ENCODE measurements at places on chromosomes 11 and 22. TPM values are rescaled to one million over a fixed set of nuclear protein-coding genes. Genes with fewer than 3 reads are reported as not detected.
A peak's percentile ranks its signal among the peaks of the same experiment; 100 is the strongest.

GRCh38 chr11:104916442-104916841, 18.2 kb upstream of the CASP12 start:
- no peak for DNase-seq

Gene NCF4
- polyA plus RNA-seq = 0.75 TPM

GRCh38 chr11:44763121-44763820, 36.5 kb downstream of the TSPAN18 start:
- no peak for DNase-seq

Gene PIK3C2A
- 5.0 TPM for polyA plus RNA-seq

- DNase-seq = no peak
These were observed 71.2 kb downstream of the PHF21A start for GRCh38 chr11:46050003-46050461.

GRCh38 chr11:1852877-1853276, at the start of gene LSP1:
Gene LSP1 (plus strand): TSS chr11:1853084. CDS start chr11:1853145, 61 bp downstream.
- DNase-seq = peak; percentile 93

Gene MYOD1
- polyA plus RNA-seq = not detected

- DNase-seq = no peak
These were observed 151.6 kb upstream of the MTMR2 start for GRCh38 chr11:96075532-96075959.

- no peak for DNase-seq
These were observed 72.0 kb downstream of the SLC5A12 start for GRCh38 chr11:26649884-26650283.

GRCh38 chr11:119108857-119109221, 1.7 kb downstream of the C2CD2L start:
- DNase-seq = no peak

DNA sequence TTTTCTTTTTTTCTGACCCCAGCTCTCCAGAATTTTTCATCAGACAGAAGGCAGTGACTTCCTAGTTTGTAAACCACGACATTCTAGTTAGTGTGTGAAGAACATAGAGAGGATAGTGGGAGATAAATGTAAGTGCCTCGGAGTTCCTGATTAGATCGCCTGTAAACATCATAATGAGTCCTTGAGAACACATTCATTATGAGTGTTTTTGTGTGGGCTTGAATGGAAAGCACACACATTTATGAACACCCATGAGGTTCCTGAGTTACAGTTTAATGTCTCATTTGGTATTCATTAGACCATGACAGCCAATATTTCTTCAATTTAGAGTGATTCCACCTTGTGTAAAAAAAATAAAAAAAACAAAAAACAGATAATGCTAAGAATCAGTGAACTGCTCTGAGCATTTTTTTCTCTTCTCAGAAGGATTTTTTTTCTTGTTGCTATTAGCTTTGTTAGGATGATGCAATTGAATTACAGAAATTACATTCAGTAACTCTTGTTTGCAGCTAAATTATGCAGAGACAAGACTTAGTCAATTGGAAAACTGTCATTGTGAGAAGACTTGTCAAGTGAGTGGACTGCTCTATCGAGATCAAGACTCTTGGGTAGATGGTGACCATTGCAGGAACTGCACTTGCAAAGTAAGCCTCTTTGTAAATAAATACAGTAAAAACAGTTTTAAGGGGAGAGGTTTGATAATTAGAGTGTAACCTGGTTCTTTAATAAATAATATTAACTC, 257.6 kb downstream of the NELL1 start:
- DNase-seq = no peak

DNA sequence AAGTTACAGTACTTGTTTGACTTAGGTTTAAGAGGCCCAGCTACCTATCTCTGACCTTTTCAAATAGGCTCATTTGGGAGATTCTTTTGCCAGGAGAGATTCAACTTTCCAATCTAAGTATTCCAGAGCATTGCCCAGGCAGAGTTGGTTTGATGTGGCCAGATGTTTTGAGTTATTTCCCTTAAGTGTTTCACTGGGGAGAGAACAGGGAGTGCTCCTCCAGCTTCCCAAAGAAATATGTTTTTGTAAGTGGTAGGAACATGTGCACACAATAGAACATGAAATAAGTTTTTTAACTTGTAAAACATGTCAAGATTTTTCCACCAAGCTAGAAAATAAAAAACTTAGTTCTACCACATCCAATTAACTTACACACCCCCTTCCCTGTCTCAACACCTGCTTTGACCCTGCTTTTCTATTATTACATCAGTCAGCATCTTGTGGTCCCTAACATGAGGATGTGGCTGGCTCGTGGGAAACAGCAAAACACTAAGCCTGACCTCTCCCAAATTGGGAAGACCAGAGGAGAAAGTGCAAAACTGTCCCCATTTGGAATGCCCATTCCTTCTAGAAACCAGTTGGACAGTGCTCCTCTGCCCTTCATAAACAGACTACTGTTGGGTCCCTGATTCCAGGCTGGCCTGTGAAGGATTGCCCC, 70.4 kb upstream of the RASSF10 start:
- DNase-seq = no peak

GRCh38 chr22:17734187-17734586, 40.1 kb downstream of the BID start:
- peak; percentile 37 for DNase-seq

DNA sequence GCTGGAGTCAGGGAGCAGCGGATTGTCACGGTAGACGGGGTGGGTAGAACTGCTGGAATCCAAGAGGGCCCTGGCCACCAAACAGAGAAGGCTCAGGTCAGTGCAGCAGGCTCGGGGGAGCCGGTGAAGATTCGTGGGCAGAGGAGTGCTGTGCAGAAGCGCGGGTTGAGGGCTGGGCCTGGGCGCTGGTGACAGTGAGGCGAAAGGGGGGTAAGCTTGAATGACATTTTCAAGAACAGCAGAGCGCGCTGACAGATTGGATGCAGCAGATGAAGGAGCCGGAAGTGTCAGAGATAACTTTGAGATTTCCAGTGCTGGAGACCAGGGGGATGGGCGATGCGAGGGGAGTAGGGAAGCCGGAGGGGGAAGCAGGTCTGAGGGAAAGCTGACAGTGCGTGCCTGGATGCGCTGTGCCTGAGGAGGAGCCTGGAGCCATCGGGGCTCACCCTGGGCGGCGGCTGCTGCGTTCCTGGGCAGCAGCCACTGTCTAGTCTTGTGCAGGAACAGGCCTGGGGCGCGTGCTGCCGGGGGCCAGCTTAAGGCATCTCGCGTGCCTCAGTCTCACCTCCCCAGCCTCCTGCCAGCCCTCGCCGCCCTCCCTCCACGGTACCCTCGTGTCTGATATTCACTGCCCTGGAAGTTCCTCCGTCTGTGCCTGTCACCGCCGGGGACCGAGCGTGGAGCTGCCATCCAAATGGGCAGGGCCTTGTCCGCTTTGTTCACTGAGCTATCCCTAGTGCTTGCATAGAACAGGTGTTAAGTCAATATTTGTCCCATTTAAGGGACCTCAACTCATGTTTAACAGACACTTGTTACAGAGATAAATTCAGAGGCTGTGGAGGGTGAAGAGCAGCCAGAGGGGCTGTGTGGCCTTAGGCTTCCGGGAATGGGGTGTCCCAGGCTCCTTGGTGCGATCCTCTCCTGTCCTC, 5.2 kb downstream of the GRIK4 start:
- no peak for DNase-seq

Gene AASDHPPT
- 36.1 TPM for polyA plus RNA-seq

GRCh38 chr11:12449961-12450715, 72.8 kb downstream of the PARVA start:
- DNase-seq = no peak

Gene HSPB2
- not detected for polyA plus RNA-seq

- DNase-seq = peak; percentile 21
These were observed 533 bp downstream of the SERGEF start for GRCh38 chr11:18012122-18012905.

GRCh38 chr11:75189108-75189507, 38.2 kb downstream of the SLCO2B1 start:
- DNase-seq = no peak

GRCh38 chr11:77602381-77603088, 12.8 kb downstream of the AQP11 start:
- no peak for DNase-seq

DNA sequence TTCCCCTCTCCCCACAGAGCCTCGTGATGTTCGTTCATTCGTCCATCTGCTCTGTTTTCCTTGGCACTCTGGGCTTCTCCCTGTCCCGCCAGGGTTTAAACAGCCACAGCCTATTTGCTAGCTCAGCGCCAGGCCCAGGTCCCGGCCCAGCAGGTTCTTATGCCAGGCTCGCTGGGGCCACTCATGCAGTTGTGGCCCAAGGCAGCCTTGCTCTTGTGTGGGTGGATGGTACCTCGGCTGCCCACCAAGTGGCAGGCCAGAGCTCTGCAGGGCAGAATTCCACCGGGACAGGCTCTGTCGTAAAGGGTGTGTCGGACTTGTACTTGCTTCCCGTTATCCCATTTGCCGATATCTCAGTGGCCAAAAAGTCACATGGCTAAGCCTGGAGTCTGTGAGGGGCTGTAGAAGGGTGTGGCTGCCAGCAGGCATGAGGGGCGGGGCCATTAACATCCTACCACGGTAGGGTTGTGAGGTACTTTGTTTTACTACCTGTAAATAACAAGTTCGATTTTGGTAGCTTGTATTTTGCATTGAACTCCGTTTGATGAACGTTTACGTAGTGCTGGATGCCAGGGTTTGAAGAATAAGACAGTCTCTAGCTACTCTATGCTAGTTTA, 7.9 kb downstream of the FAM118A start:
- DNase-seq = no peak

DNA sequence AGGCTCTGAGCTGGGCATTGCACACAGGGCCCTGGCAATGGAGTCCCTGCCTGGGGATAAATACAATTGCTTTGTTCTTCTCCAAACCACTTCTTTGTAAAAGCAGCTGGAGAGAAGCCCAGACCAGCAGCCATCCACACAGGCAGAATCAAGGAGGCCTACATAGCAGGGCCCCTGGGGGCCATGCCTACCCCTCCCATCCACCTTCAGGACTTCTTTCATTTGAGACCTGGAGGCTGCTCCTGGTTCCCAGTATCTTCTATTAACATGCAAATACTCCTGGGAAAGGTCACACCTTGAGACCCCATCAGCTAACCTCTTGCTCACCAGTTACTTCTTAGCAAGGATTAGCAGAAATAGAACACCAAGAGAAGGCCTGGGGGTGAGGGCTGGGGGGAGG, 511.1 kb downstream of the SOX6 start:
- DNase-seq = no peak

DNA sequence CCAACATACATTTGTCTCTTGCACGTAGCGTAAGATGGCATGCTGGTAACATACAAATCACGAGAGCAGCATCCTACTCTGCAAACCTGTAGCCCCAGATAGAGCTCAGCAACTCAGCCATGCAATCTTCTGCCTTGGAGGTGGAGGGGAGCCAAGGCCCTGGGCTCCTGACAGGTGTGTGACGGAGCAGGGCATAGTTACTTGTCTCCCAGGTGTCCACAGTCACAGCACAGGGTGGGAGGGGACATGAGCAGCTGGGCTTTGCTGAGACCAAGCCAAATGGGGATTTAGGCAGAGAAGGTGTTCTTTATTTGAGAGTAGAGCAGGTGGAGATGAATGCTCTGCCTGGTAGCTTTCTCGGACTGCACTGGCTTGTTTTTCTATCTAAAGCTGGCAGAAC, 111.7 kb downstream of the TEAD1 start:
- no peak for DNase-seq

DNA sequence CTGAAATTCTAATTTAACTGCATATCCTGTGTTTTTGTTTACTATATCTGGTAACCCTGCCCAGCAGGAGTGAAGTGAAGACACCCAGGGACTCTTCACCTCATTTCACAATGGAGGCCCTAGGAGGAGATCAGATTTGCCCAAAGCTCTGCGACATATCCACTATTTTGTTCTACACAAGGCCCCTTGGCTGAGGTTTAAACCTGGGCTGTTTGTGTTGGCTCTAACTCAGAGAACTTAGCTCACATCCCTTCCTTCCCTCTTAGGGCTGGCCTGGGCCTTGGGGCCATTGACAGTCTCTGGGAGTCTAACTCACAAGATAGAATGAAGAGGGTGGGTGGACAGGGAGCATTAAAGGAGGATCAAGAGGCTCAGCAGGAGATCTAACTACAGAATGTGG, 8.2 kb upstream of the PLA2G3 start:
- no peak for DNase-seq

Gene OR51E2
- not detected for polyA plus RNA-seq

Gene LMNTD2
- polyA plus RNA-seq = 0.95 TPM

- DNase-seq = no peak
These were observed 89.6 kb upstream of the ARHGAP32 start for GRCh38 chr11:129281471-129282415.

Gene ANGPTL5
- not detected for polyA plus RNA-seq

- DNase-seq = peak; percentile 21
These were observed 40.1 kb upstream of the CLMP start for GRCh38 chr11:123235117-123235655.

Gene KLHL35
- polyA plus RNA-seq = not detected

Gene TBC1D10A
- polyA plus RNA-seq = 46.2 TPM

DNA sequence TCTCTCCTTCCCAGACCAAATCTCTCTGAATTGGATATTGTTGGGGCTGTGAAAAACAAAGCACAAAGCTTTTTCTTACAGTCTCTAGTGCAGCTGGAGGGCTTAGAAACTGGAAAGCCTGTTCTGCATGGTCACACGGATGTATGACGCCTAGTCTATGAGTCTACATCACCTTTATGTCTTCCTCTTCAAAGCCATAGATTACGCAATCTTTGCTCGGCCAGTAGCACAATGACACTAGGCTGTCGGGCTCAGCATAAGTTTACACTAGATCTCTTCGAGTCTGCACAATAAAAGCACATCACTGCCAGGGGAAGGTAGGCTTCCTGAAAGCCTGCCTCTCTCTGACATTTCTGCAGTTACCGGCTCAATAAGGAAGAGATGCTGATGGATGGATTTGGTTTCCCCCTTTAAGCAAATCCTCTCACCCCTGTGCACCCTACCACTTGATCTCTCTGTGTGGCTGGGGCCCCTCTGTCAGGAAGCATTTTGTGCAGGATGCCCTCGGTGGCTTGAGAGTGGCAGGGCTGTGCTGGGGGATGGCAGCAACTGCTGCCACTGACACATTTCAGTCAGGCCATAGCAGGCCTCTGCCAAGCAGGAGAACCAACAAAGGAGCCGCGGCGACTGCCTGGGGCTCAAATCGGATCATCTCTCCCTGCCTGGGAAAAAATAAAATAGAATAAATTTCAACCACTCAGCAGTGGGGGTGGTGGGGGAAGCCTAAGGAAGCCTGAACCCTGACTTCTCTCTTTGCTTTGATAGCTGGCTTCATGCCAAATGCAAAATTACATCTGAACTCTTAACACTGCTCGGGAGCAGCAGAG, 1272.8 kb downstream of the LRRC4C start:
- DNase-seq = no peak

DNA sequence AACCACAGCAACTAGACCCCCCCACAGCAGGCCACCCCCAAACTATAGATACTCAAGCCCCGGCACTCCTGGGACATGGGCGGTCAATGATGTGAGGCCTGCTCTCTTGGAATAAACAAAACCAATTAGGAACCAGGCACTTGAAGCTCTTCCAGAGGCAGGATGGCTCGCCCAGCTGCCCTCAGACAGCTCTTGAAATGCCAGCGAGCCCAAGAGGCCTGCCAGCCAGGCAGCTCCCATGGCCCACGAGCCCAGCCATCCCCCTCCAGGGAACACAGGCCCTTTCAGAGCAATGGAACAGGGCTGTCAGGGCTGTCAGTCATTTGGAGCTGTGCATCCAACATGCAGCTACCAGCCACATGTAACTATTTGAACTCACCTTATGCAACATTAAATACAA, 34.0 kb upstream of the TFIP11 start:
- DNase-seq = no peak

Gene SLC15A3
- not detected for polyA plus RNA-seq

GRCh38 chr22:19959043-19959586, 17.5 kb upstream of the TXNRD2 start:
- DNase-seq = no peak

Measured in immature natural killer cell (primary cell).